Fibroblast of gingiva (primary cell): ENCODE measurements at places on chromosomes 11 and 22.

- DNase-seq = no peak
Measured at GRCh38 chr11:62770778-62771143, 435 bp upstream of the TAF6L start.

DNA sequence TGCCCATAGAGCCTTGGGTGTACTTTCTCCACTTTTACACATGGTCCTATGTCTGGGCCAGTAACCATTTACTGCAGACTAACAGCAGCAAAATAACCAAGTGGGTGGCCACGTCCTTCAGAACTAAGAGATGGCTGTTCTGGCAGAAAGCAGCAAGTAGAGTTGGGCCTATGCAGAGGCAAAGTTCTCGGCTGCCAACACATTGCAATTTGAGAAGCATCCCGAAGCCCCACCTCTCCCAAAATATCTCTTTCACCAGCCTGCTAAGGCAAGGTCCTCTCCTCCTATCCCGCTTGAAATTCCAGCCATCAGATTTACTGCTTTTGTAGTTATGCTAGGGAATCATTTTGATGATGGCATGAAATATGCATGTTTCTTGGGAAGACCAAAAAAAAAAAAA is 118.5 kb upstream of the APOA1 start:
- no peak for DNase-seq

DNA sequence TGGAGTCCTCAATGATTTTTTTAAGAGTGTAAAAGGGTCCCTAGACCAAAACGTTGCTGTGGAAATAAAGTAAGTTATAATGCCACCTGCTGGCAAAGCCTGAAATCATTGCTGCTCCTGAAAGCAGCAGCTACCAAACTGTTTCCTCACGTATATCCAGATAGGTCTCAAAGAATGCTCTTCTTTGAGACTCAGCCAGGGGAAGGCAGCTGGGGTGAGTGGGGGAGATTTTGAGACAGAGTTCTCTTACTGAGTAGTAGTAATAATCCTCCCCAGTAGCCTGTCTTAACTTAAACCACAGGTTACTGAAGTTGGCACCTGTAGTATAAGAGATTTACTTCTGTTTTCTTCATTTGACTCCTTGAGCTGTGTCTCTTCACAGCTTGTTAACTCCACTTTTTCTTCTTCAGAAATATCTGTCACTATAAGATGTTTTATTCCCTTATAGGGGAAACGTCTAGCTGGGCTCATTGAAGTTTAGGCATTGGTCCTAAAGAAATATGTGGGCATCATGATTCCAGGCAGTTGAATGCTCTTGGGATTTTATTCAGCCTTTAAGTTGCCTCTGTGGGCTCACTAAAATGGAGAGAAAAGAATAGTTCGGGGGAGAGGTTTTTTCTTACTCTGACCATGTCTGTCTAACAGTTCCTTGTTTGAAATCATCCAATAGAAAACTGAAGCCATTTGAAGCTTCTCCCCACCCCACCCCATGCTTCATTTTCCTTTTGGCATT is 77.9 kb downstream of the BTBD10 start:
- peak; percentile 25 for DNase-seq

DNA sequence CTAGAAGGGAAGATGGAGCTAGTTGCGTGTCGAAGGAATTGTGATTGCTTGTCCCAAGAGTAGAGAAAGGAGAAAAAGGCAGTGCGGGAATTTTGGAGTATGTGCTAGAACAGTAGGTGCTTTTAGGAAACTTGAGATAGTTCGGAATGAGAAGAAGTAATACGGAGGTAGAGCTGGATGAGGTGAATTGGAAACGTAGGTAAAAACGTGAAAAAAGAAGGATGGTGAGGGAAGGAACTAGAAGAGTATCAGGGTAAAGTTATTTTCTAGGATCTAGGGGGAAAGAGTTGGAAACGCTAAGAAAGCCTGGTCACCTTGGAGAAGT is 1.4 kb downstream of the CEP57 start:
- no peak for DNase-seq

DNA sequence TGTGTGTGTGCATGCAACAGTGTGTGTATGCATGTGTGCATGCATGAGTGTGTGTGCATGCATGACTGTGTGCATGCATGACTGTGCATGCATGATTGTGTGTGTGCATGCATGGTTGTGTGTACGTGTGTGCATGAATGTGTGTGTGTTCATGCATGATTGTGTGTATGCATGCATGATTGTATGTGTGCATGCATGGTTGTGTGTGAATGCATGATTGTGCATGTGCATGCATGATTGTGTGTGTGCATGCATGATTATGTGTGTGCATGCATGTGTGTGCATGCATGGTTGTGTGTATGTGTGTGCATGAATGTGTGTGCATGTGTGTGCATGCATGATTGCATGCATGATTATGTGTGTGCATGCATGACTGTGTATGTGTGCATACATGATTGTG is 1052.0 kb downstream of the TBC1D22A start:
- DNase-seq = no peak

DNA sequence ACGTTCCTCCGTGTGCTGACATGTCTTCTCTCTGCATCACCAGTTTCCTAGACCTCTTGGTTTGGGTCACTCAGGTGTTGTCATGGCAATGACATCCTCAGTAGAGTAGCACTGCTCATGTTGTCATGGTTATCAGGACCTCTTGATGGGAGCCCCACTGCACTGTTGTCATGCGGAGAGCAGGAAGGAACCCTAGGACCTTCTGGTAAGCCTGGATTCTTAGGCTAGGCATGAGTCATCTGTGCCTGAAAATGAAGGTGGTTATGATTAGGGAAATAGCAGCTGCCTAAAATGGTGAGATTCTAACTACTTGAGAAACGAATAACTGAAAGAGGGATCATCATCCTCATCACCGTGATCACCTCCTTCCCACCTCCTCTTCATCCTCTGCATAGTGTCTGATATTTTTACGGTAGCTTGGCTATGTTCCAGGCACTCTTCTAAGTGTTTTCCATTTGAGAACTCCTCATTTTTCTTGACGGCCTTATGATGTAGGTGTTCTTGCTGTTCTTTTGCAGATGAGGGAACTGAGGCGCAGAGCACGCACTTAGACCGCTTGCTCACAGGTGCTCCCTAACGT is 858.4 kb downstream of the NTM start:
- DNase-seq = no peak

DNA sequence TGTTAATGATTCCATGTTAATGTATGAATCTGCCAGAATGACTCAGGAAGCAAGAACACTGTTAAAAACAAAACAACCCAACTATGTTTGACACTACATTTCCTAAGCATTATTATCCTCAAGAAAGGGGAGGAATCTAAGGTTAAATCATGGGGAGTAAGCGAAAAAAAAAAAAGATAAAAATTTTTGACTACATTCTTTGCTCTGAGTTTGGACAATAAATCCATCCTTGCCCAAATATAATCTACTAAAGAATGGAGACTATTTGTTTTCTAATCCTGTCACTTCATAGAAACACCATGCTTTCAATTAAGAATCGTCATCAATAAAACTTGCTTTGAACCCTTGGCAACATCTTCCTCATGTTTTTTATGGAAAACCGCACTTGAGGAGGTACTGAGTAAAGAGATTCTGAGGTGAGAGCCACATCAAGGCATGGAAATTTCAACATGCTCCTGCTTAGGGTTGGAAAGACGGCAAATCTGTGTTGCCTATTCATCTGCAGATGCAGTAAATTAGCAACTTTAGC is 9.7 kb downstream of the MAML2 start:
- no peak for DNase-seq

GRCh38 chr11:8260202-8260966 is 3.3 kb downstream of the LMO1 start:
- no peak for DNase-seq

GRCh38 chr22:27990451-27990840 is 71.4 kb upstream of the PITPNB start:
- DNase-seq = no peak

DNA sequence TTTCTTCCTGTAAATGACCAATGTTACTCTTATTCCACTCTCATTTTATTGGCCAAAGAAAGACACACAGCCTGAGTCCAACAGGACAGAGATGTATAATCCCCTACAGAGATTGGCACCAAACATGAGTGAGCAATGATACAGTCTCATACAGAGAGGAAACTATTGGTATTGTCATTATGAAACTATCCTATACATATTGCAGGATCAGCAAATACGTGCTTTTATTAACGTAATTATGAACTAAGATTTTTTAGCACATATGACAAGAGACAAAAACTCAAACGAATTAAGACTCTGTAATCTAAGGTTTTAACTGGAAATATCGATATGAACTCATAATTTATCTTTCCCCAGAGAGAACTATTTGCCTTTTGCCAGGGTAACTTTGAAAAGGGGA is 99.3 kb upstream of the LDLRAD3 start:
- DNase-seq = no peak

DNA sequence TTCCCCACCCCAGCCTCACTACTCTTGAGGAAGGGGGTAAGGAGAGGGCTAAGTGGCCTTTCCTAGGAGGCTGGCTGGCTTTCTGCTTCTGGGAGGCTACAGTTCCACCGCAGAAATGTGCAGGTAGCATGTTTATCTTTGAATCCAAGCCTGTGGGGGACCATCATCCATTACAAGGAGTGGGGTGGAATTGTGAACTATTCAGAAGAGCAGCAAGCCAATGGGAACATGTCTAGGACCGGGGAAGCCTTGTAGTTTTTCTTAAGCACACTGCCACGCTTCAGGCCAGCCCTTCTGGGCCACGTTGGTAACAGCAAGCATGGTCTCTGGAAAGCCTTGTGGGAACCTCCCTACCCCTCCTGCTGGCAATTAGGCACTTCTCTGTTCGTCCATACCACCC is 100.3 kb downstream of the AMOTL1 start:
- no peak for DNase-seq

DNA sequence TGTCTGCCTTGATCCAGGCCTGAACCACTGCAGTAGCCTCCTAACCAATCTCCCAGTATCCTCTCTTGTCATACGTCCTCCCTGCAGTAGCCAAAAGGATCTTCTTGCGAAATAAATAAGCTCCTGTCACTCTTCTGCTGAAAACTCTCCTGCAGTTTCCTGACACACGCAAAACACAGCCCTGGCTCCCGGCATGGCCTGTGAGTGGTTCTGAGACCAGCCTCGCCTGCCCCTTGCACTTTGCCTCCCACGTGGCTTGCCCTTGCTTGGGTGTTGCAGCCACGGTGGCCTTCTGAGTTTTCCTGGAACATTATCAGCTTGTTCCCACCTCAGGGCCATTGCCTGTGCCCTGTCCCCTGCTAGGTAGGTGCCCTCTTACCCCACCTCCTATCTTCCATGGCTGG is 7.2 kb downstream of the ZC3H7B start:
- DNase-seq = peak; percentile 54

DNA sequence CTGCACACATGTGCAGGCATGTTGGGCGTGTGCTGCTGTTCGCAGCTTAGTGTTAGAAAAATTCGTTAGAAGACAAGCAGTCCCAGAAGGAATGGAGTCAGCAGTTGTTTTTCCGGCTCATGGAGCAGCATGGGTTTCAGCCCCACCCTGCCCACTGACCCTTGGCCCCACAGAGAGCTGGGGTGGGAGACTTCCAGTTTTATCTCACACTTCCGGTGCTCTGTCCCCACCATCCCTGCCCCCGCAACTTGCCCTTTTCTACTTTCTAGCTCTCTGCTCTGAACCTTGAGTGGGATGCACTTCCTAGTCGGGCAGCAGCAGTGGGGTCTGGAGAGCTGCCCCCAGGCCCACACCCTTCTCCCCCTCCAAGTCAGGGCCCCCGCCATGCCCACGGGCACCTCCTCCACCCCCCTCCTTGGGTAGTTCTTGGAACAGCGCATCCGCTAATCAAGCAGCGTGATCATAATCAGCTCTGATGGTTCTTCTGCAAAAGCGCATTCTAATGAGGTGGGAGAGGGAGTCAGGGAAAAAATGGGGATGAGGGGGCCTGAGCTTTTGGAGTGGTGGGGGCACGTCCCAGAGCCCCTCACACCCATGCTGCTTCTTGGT is 184.4 kb downstream of the CEP164 start:
- DNase-seq = no peak

DNA sequence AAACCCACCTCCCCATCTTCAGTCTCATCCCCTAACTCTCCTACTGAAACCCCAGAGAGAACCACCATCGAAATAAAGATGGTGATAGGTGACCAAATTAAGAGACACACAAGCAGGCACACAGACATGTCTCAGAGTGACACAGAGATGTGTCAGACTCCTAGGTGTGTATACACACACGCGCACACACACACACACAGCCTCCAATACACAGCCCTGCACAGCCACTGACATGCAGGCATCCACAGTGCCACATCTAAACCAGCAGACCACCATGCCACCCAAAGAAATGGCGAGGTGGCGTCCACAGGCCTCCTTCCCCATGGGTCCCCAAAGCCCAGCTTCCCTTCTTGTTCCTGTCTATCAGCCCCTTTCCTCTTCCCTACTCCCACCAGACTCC is 27.4 kb downstream of the NRXN2 start:
- DNase-seq = no peak

DNA sequence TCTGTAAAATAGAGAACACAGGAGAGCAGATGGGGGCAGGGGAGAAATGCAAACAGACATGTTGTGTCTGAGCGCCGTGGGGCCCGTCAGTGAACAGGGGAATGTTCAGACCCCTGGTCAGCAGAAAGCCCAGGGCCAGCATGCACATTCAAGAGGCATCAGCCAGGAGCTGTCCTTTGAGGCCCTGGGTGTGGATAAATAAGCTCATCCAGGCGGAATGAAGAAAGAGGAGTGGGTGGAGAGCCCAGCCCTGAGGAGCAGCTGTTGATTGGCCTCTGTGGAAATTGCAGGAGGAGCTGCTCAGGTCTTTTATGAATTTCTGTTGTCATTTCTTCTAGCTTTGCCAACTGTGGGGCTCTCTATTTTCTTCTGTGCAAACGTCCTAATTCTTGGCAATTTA is 49.7 kb upstream of the CECR2 start:
- no peak for DNase-seq

DNA sequence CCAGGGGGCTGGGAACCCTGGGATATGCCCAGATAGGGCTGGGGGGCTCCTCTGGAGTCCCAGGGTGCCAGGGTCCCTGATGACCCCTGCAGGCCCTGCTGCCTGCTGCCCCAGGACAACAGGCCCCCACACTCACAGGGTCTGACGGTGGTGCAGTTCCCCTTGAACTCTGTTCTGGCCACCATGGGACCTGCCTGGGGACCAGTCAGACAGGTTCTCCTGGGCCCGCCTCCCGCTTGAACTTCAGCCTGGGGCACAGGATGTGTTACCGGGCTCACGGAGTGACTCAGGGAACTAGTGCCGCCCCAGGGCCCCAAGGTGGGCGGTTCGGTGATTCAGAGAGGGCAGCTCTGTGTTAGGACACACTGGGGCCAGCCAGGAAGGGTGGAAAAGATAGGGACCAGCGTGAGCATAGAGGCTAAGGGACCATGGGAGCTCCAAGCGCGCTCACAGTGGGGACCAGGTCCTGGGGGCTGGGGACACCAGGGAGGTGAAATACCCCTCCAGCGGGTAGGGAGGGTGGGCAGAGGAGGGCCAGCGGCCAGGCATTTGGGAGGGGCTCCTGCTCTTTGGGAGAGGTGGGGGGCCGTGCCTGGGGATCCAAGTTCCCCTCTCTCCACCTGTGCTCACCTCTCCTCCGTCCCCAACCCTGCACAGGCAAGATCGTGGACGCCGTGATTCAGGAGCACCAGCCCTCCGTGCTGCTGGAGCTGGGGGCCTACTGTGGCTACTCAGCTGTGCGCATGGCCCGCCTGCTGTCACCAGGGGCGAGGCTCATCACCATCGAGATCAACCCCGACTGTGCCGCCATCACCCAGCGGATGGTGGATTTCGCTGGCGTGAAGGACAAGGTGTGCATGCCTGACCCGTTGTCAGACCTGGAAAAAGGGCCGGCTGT is 21.5 kb upstream of the TXNRD2 start:
- no peak for DNase-seq
